ENCODE measurements at places on chromosomes 5 and 9.

DNA sequence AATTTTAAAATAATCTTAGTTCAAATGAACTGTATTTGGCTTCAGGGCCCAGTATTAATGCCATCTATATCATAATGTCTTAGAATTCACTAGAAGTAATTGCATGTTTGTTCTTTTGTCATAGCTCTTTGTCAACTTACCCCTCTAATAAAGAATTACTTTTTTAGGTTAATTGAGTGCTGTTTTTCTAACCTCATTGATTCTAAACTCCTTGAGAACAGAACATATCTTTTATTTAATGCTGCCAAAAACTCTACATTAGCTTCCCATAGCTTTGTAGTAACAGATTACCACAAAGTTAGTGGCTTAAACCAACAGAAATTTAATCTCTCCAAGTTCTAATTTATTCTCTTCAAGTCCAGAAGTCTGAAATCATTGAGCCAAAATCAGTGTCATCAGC is 242.4 kb downstream of the LURAP1L start:
- DNase-seq, result no peak

DNA sequence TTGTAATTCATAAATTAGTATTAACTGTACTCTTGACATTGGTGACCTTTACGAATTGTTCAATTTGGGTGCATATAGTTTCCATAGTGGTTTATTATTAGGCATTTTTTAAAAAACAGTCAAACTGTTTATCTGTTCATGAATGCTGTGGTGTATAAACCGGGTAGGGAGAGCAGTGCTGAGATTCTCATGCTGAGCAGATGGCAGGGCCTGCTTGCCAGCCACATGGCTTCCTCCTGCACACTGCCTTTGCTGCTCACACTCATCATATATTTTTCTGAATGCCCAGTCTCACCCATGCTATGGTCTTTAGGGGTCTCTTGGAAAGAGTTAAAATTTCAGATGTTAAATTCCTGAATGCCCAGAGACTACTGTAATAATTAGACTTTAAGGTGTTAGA is 40.8 kb downstream of the NNT start:
- DNase-seq, result no peak

DNA sequence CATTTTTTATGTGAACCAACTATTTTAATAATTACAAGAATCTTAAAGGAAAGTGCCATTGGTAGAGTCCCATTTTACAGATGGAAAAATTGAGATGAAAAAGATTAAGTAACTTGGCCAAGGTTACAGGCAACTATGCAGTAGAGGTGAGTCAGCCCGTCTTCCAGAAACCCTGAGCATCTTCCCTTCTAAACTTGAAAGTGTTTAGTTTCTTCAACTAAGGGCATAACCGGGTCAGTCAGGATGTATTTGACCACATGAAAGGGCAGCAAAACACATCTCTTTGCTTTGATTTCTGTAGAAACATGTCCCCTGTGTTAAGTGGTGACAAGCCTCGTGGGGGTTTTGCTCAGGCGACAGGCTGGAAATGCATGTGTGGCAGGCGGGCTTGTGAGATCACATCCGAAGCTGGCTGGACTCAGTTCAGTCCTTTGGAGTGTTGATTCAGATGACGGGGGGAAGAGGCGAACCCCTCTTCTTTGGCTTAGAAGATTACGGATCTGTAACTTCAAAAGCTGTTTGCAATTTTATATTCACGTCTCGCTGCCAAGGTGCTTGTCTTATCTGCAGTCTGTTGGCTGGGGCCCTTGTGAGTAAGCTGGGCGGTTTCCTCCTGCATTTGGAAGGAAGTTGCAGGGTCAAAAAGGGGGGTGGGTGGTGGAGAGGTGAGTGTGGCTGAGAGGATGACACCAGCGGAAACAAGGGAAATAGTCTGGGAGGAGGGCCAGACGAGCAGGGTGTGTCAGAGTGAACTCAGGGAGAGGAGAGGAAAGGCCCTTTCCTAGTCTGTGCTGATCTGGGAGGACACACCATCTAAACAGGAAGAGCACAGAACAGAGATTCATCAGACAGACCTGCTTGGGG is 78.9 kb upstream of the RPS23 start:
- DNase-seq, result no peak

DNA sequence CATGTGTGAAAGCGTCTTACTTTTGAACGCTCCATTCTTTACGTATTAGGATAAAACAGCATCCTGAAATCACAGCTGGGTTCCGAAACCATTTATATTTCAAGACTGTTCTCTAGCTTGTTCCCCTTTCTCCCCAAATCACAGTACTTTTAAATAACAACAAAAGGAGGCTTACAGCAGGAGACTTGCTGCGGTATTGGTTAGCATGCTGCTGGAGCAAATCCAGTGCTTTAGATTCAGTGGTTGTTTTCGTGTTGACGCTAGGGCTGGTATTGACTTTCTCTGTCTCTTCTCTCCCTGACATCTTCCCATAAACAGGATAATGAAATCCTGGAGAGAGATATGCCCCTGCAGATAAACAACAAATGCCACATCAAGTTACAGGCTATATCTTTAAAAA is 103.1 kb downstream of the ZNF608 start:
- DNase-seq, result no peak

- DNase-seq, result no peak
Observed at GRCh38 chr5:142821733-142822487, 51.7 kb downstream of the ARHGAP26 start.

DNA sequence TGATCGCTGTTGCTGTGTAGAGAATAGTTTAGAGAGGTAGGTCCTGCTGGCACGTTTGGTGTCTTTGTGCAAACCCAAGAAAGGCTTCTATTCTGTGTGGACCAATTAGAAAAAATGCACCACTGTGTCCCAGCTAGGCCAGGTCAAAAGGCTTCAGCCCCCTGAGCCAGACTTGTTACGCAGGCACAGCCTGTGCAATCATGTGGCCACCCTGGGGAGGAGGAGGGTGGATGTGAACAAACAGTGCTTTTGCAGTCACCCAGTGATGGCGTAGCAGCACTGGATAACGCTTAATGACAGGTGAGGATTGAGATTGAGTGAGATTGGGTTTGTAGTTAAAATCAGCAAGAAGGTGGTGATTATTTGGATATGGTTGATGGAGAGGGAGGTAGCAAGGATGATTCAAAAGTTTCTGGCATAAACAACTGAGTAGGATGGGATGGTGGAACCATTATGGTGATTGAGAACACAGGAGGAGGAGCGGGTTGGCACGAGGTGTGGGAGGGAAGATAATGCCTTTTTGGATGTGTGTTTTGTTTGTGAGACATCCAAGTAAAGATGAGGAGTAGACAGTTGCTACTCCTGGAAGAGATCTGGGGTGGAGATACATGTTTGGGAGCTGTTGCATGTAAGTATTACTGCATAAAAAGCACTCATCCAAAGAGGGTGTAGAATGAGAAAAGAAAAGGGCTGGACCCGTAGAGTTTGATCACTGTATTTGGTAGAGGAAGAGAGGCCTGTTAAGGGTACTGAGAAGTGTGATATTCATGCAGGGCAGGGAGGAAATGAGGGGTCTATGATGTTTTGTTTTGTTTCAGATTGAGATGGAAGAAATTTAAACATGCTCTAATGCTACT is 6.7 kb downstream of the GCNT1 start:
- no peak for DNase-seq

- no peak for DNase-seq
Observed at GRCh38 chr5:179867476-179867875, 8.9 kb upstream of the MRNIP start.

- no peak for DNase-seq
Observed at GRCh38 chr5:79540939-79541338, 27.0 kb upstream of the HOMER1 start.

- DNase-seq, result no peak
Observed at GRCh38 chr5:72537166-72537565, 30.0 kb upstream of the ZNF366 start.

GRCh38 chr9:14131356-14132088 is 182.4 kb downstream of the NFIB start:
- DNase-seq, result no peak

DNA sequence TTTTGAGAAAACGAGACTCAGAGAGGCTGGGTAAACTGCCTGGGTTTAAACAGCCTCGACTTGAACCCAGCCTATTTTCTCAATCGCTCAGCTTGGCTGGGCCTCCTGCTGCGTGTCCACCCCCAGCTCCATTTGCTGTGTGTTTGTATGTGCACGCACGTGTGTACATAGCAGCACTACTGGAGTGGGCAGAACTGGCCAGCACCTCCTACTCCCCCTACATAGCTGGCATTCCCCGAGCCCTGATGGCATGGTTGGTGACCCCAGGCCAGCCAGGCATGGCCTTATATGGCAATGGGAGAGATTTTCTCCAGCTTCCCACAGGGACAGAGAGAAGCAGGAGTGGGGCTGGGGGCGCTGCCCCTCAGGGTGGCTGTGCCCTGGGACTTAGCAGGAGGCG is 4.1 kb downstream of the AIF1L start:
- no peak for DNase-seq

- no peak for DNase-seq
Observed at GRCh38 chr5:148474025-148474511, 90.3 kb downstream of the FBXO38 start.

- no peak for DNase-seq
Observed at GRCh38 chr9:38154501-38155421, 85.7 kb upstream of the SHB start.

DNA sequence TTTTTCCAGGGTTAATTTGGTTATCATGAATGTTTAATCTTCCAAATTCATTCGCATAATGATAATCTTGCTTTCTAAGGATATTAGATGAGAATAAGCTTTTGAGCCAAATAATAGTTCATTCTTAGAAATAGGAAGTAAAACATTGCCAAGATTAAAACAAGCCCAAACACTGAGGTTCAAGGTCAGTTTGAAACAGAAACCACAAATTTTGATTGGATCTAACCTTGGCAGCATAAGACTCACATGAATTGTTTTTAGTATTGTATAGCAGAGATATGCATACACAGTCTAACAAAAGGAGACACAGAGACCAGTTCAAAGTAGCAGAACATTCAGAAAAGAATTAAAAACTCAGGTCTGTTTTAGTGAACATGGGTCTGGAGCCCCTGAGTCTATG is 43.4 kb upstream of the VCAN start:
- DNase-seq, result no peak

DNA sequence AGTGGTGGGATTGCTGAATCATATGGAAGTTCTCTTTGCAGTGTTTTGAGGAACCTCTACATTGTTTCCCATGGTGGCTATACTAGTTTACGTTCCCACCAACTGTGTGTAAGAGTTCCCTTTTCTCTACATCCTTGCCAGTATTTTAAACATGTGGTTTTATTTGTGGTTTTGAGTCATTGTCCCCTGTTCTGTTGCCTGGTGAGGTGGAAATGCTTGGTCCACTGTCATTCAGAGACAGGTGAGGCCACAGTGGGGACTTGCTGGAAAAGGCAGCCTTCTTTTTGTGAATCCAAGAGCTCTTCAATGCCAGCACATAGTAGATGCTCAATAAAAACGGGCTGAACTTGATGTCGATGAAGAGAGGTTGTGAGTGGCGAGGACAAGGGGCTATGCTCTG is 44.2 kb downstream of the SH3PXD2B start:
- DNase-seq, result no peak

- no peak for DNase-seq
Observed at GRCh38 chr5:168960497-168960896, 340.4 kb downstream of the SLIT3 start.

GRCh38 chr5:168106008-168106761 is 185.3 kb upstream of the WWC1 start:
- no peak for DNase-seq

DNA sequence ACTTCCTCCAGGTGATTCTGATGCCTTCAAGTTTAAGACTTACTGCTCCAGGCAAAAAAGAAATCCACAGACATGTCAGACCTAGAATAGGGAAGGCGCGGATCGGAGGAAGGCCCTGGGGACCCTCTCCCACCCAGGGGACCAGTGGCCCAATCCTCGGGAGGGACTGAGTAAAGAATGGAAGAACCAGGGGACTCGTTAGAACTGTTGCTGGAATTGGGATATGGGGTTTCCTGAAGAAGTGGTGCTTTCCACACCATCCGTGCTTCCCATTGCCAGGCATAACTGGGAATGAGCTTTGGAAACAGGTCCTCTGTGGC is 63.8 kb upstream of the SLC25A51 start:
- no peak for DNase-seq

DNA sequence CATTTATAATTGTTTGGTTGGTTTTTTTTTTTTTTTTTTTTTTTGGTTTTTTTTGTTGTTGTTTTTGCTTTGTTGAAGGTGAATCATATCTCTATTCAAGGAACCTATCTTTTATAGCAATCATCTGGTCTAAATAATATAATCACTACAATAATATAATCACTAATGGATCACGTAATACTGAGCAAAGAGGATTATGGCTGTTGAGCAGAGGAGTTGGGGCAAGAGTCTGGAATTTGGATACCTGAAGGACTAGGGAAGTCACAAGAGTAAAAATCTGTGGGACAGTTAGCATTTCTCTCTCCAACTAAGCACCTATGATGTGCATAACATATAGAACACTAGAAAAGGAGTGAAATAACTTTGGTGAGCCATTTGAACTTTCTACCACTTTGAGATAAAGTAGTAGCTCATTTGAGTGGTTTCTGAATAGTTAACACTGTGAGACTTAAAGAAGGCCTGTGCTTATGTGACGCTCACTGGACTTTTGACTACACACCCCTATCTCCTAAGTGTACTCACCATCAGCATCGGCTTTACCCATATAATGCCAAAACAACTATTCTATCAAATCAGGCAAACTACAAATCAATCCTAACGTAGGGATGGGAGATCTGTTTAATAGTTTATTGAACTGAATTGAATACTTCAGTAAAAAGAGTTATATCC is 564.9 kb upstream of the TUSC1 start:
- no peak for DNase-seq

GRCh38 chr5:61292062-61292657 is 39.9 kb upstream of the ZSWIM6 start:
- DNase-seq, result no peak

DNA sequence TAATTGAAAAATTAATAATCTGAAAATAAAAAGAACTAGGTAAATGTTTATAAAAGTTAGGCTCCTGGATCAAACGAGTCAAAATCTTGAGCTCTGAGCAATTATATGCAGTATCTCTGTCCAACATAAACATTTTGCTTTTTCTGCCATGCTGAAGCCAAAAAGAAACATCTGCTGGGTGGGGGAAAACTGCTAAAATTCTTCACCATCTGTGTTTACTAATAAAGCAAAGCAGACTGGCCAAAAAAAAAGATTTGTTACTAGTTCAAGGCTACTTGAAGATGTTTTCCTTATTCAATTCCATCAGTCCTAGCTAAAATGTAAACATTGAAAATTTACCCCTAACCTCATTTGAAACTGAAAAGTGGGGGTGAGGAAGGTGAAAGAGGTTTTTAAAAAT is 29.7 kb downstream of the GTF3C4 start:
- no peak for DNase-seq

Data from GF-D8 (cell line).